Thoracic aorta endothelial cell (primary cell): ENCODE measurements at places on chromosomes 12 and 14. TPM values are rescaled to one million over a fixed set of nuclear protein-coding genes. Genes with fewer than 3 reads are reported as not detected.

GLS2 gene
- 0.13 and 0.22 TPM in 2 replicates for total RNA-seq

MUCL1 gene
- total RNA-seq = not detected in 2 replicates

SMOC1 gene
- total RNA-seq = 0.14 and 1.2 TPM in 2 replicates

LIN7A gene
- total RNA-seq = 0.36 TPM in 1 of 2 replicates, not detected in the other

BCL11B gene
- under 0.01 and 0.27 TPM in 2 replicates for total RNA-seq

OR4E1 gene
- not detected in 2 replicates for total RNA-seq

STAC3 gene
- total RNA-seq = not detected in 2 replicates

GPRC5A gene
- total RNA-seq = 18.0 and 48.8 TPM in 2 replicates

MANSC1 gene
- 43.6 and 49.5 TPM in 2 replicates for total RNA-seq

TMPRSS12 gene
- total RNA-seq = not detected in 2 replicates

PAPLN gene
- total RNA-seq = 1.1 and 1.5 TPM in 2 replicates

KRT74 gene
- total RNA-seq = not detected in 2 replicates

TAC3 gene
- 0.14 TPM in 1 of 2 replicates, not detected in the other for total RNA-seq

DRAM1 gene
- 44.7 and 57.1 TPM in 2 replicates for total RNA-seq

SLC6A15 gene
- 0.43 and 0.80 TPM in 2 replicates for total RNA-seq

CPM gene
- total RNA-seq = 0.66 and 3.9 TPM in 2 replicates
